ENCODE measurements at places on chromosomes 1 and 21.

GRCh38 chr1:93471911-93472310, 24.0 kb downstream of the FNBP1L start:
- H3K27me3 ChIP-seq = no peaks in the 10 kb centered on the region
- H3K4me3 ChIP-seq = no peak overlapping the region
- H3K36me3 ChIP-seq = no peaks in the 10 kb centered on the region
- DNase-seq = no peak

DNA sequence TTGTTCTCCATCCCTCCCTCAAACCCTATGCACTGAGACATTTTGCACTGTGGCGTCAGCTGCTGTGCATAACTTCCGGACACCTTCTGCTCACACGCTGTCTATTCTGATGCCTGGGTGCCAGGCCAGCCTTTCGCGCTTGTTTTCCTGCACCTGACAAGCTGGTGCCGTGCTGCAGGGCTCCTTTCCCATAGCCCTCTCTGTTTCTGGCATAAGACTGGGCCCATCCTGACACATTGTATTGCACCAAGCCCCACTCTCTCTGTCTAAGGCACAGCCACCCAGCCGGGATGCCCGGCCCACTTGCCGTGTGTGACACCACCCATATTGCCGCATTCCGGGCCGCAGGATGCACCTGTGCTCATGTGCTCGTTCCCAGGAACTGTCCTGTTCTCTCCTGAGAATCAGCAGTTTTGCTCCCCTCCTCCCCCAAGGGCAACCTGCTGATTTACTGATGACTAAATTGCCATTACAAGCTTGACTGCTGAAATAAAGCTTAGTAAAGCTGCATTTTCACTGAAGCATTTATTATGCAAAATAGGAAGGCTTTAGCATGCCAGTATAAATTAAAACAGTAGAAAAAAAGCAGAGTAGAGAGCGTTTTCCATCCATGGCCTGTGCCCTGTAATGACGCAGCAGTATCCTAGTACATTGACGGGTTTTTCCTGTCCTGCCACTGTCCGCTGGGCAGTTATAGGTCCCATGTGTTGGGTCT, 88.0 kb downstream of the CD247 start:
- no peak for DNase-seq
- H3K36me3 ChIP-seq = no peaks in the 10 kb centered on the region
- H3K4me1 ChIP-seq = no peaks in the 10 kb centered on the region

DNA sequence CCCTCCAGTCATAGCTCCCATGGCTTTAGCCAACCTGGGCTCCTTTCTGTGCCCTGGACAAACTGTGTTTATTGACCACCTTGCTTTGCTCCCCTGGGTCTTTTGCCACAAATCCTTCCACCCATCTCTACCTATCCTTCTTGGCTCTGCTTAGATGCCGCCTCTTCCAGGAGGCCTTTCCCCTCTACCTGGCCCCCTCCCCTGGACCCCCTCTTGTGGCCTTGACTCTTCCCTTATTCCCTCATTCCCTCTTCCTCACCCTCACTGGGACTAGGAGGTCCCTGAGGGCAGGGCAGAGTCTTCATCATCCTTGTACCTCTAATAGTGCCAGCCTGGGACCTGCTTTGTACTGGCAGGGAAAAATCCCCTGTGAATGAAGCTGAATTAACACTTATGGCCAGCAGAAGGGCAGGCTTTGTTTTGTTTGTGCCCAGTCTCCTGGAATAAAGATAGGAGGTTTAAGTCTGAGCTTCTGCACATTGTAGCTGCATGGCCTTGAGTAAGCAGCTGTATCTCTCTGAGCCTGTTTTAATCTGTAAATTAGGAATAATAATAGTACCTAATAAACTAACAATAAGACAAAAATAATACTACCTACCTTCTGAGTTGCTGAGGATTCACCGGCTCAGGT, 13.7 kb downstream of the PTPRU start:
- no peak overlapping the region for H3K4me3 ChIP-seq
- no peak for DNase-seq
- H3K36me3 ChIP-seq = no peaks in the 10 kb centered on the region
- H3K4me1 ChIP-seq = peaks cover 8% of the 10 kb centered on the region
- no peaks in the 10 kb centered on the region for H3K27me3 ChIP-seq

GRCh38 chr21:35046263-35046624, 2.9 kb downstream of the RUNX1 start:
- peak overlapping the region; percentile 32 for H3K4me3 ChIP-seq
- no peaks in the 10 kb centered on the region for H3K36me3 ChIP-seq
- DNase-seq = no peak
- H3K27ac ChIP-seq = peak overlapping the region; percentile 73
- no peaks in the 10 kb centered on the region for H3K27me3 ChIP-seq

GRCh38 chr1:143698016-143698415, 273.8 kb downstream of the FAM72C start:
- H3K4me1 ChIP-seq = no peaks in the 10 kb centered on the region
- H3K27ac ChIP-seq = no peak overlapping the region
- H3K4me3 ChIP-seq = no peak overlapping the region
- no peaks in the 10 kb centered on the region for H3K27me3 ChIP-seq

GRCh38 chr1:2587071-2587859, 688 bp downstream of the PRXL2B start:
- peak overlapping the region; percentile 96 for H3K27ac ChIP-seq
- peaks cover 18% of the 10 kb centered on the region for H3K36me3 ChIP-seq
- H3K4me3 ChIP-seq = peak overlapping the region; percentile 60
- DNase-seq = no peak
- no peaks in the 10 kb centered on the region for H3K27me3 ChIP-seq
- H3K4me1 ChIP-seq = peaks cover 37% of the 10 kb centered on the region

DNA sequence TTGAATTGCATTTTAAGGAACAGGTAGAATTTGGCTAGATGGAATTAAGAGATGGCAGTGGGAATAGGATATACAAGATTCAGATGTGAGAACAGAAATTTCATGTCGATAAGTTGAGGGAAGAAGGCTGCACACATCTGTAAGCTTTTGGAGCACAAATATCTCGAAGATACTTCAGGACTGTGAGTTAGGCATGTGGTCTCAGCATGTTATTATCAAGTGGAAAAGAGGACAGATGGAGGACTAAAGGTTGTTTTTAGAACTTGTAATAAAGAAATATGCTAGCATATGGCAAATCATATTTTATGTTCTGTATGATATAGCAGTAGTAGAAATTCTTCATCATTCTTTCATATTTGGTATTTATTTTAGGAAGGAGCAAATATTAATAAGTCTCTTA, 61.5 kb downstream of the KIF1B start:
- H3K27me3 ChIP-seq = no peaks in the 10 kb centered on the region
- H3K4me1 ChIP-seq = no peaks in the 10 kb centered on the region
- no peak for DNase-seq
- H3K4me3 ChIP-seq = no peak overlapping the region

All from upper lobe of left lung (tissue), 6 donors.